ENCODE measurements at places on chromosomes 11 and 22.

- no peak for DNase-seq
Measured at GRCh38 chr11:62139526-62140303, 15.9 kb downstream of the INCENP start.

- DNase-seq: no peak
Measured at GRCh38 chr11:83124636-83125424, 32.1 kb upstream of the PCF11 start.

DNA sequence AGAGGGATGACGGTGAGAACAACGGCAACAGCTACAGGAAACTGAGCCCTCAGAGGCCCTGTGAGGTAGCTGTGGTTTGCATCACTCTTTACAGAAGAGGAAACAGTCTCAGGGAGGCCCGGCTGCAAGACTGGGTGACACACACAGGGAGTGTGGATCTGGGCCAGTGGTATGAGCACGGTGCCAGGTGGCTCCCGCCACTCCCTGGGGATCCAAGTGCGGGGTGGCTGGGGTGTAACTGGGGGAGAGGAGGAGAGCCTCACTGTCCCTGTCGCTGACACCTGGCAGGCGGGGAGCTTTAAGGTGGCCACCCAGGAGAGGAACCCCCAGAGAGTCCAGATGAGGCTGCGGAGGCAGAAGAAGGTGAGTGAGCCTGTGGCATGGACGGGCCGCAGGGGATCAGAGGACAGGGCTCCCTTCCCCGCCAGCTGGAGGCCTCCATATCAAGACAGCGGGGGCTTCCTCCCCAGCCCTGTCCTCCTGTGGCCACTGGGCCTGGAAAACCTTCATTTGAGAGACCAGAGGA lies 5.6 kb downstream of the RGL4 start:
- DNase-seq: no peak

GRCh38 chr11:75525433-75526191 lies at the start of gene GDPD5:
Gene GDPD5, minus strand, starts transcription at chr11:75525941. Its CDS starts 48,206 bp downstream, at chr11:75477735.
- peak; percentile 93 for DNase-seq

DNA sequence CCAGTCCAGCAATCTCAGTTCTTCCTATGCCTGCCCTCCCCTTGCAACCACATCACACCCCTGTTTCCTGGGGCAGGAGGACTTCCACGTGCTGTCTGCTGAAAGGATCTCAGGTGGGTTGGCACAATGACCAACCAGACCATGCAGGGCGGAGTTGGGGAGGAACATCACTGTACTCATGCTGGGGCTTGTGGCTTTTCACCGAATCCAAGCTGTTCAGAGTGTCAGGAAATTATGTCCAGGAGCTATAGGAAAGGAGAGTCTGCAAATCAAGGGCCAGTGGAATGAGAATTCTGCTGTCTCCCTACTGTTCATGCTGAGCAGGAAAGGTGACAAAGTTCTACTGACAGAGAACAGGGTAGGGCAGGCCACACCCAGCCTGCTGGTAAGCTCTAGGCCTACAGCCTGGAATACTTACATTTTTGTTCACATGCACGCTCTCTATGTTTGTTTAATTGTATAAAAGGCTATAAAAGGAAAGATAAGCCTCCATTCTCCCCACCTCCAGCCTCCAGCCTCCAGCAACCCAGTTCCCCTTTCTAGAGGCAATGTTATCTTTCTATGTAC lies 1.7 kb upstream of the PLAAT2 start:
- no peak for DNase-seq

GRCh38 chr22:29821291-29822016 lies 16.6 kb downstream of the ASCC2 start:
- DNase-seq: no peak

- DNase-seq: peak; percentile 60
Measured at GRCh38 chr11:129372609-129373488, 2.8 kb upstream of the BARX2 start.

GRCh38 chr11:110852921-110853490 lies 140.8 kb upstream of the ARHGAP20 start:
- DNase-seq: no peak

DNA sequence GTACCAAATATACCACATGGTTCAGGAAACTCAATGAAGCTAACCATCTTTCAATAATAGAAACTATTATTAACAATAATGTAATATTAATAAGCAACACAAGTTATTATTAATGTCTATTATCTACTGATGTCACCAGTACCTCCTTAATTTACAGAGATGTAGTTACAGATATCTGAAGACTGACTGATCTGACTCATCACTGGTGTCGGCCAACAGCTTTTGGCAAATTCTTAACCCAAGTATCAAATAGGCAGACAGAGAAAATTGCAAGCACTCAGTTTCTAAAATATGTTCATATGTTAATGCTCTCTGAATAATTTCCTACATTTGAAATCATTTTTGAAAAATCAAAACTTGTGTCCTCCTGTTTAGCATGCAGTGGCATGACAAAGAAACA lies 100.4 kb upstream of the DDI1 start:
- no peak for DNase-seq
